ENCODE measurements at places on chromosomes 13 and 19.
A peak's percentile ranks its signal among the peaks of the same experiment; 100 is the strongest.

GRCh38 chr13:39462906-39463305 lies 140.1 kb downstream of the LHFPL6 start:
- no peaks in the 10 kb centered on the region for H3K27me3 ChIP-seq
- H3K27ac ChIP-seq: peak overlapping the region; percentile 37
- no peak for DNase-seq
- no peaks in the 10 kb centered on the region for H3K36me3 ChIP-seq

DNA sequence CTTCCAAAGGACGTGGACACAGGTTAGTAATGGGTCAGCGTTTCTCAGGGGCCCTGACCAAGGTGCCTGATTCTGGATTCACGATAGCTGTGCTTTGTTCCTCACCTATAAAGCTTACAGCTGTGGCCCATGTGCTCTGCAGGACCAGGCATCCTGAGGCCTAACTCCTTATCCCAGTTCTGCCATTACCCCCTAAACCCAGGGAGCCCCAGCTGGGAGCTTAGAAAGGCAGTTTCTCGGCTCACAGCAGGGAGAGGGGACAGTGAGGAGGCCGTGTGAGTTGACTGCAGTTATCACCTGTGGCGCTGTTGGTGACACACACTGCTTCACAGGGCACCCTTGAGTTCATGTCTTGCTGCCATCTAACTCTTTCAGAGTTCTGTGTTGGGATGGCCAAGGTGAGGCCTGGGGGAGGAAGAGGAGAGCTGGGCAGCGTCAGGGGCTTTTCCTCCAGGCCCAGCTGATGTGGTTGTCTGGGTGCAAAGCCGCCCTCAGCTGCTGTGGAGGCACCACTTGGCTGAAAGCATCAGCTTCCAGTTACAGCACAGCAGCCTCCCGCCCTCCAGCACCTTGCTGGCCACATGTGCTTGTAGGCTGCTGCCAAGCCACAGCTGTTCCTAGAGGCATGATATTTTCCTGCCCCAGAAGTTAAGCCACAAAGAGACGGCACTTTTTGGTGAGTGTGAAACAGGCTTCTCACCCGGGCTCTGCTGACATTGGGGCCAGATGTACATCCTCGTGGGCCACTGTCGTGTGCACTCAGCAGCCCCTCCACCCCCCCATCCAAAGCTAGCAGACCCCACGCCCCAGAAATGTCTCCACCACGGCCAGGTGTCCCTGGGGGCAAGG lies 99.6 kb upstream of the MCF2L start:
- peaks cover 10% of the 10 kb centered on the region for H3K36me3 ChIP-seq
- H3K27me3 ChIP-seq: no peaks in the 10 kb centered on the region
- no peaks in the 10 kb centered on the region for H3K4me1 ChIP-seq
- no peak overlapping the region for H3K27ac ChIP-seq

GRCh38 chr19:45499196-45500180 lies 1.2 kb downstream of the PPM1N start:
- no peak overlapping the region for H3K27ac ChIP-seq
- no peaks in the 10 kb centered on the region for H3K36me3 ChIP-seq
- DNase-seq: no peak
- H3K4me3 ChIP-seq: no peak overlapping the region
- peaks cover 6% of the 10 kb centered on the region for H3K27me3 ChIP-seq

DNA sequence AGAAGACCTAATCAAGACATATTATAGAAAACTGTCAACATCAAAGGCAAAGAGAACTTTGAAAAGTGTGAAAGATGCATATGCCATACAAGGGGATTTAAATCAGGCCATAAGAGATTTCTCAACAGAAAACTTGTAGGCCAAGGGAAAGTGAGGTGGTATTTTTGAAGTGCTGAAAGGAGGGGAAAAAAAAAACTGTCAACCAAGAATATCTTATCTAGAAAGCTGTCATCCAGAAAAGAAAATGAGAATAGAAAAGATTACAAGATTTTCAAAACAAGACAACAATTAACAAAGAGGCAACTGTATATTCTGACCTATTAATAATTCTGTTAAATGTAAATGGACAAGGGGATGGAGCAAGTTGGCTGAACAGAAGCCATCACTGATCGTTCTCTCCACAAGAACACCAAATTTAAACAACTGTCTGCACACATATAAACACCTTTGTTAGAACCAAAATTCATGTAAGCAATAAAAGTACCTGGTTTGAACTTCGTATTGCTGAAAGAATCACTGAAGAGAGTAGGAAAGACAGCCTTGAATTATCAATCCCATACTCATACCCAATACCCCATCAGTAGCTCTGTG lies 880.1 kb upstream of the PCDH9 start:
- no peak for DNase-seq
- H3K36me3 ChIP-seq: no peaks in the 10 kb centered on the region
- H3K27me3 ChIP-seq: no peaks in the 10 kb centered on the region
- no peaks in the 10 kb centered on the region for H3K4me1 ChIP-seq
- H3K4me3 ChIP-seq: no peak overlapping the region

- no peak within 1 kb of the TSS for H3K27ac ChIP-seq
- H3K36me3 ChIP-seq: no peaks in the 10 kb centered on the region
- H3K4me1 ChIP-seq: peaks cover 2% of the 10 kb centered on the region
- DNase-seq: no peak
Measured at GRCh38 chr13:99971576-99972189, at the start of gene ZIC5. Gene ZIC5, minus strand, starts transcription at chr13:99971767. Its CDS starts 164 bp downstream, at chr13:99971603.

DNA sequence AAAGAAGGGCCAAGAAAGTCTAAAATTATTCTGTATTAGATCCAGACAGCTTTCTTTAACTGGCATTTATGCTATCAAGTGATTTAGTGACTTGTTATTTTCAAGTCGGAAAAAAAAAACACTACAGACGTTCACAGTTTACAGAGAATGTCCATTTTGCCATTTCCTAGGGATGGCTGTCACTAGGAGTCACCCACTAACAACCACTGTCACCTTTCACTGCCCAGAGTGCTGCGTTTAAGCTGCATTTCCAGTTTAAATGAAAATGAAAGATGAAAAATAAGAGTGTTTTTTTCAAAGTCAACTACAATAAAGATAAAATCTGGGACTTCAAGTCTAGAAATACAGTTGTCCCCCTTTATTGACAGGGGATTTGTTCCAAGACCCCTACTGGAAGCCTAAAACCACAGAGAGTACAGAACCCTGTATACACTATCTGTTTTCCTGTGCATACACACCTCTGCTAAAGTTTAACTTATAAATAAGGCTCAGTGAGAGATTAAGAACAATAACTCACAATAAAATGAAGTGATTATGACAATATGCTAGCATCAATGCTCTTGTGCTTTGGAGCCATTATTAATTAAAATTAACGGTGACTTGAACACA lies 112.5 kb downstream of the SACS start:
- no peak overlapping the region for H3K4me3 ChIP-seq
- peak overlapping the region; percentile 75 for H3K27ac ChIP-seq

GRCh38 chr19:49391581-49392399 lies 3.7 kb downstream of the KASH5 start:
- no peaks in the 10 kb centered on the region for H3K36me3 ChIP-seq
- no peaks in the 10 kb centered on the region for H3K4me1 ChIP-seq
- DNase-seq: peak; percentile 60
- peaks cover 46% of the 10 kb centered on the region for H3K27me3 ChIP-seq

- no peak for DNase-seq
- H3K4me1 ChIP-seq: no peaks in the 10 kb centered on the region
Measured at GRCh38 chr19:39555883-39556282, 15.9 kb upstream of the EID2 start.

DNA sequence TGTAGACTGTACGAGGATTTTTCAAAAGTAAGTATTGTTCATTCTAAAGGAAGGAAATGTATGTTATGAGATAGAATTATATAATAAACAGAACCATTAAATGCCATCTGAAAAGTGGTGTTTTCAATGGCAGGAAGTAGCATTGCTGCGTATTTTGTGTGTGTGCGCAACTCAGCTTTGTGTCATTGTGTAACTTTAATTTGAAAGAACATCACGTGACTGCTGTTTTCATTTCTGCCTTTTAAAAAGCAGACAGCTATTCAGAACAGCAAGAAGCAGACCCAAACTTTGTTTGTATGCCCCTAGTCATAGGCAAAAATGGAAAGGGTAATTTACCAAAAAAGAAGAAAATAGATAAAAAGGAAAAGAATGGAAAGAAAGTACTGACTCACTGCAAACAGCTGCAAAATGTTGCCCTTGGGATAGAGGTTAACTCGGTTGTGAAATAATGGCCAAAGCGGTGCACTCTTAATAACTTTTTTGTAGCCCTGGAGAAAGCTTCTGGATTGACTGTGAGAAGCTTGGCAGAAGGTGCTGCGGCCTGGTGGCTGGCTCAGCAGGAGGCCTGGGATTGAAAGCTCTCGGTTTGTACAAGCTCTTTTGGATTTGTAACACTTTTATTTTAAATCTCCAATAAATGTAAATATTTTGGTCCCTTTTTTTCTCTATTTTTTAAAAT lies 97.3 kb downstream of the GGACT start:
- no peaks in the 10 kb centered on the region for H3K36me3 ChIP-seq
- no peaks in the 10 kb centered on the region for H3K27me3 ChIP-seq
- DNase-seq: peak; percentile 63
- H3K4me3 ChIP-seq: no peak overlapping the region
- H3K27ac ChIP-seq: no peak overlapping the region

- H3K27ac ChIP-seq: no peak overlapping the region
- DNase-seq: no peak
- H3K4me3 ChIP-seq: no peak overlapping the region
- H3K27me3 ChIP-seq: no peaks in the 10 kb centered on the region
- no peaks in the 10 kb centered on the region for H3K4me1 ChIP-seq
Measured at GRCh38 chr19:34692549-34692948, 15.1 kb downstream of the ZNF302 start.

Data from IMR-90 (cell line).